ENCODE measurements at places on chromosomes 1 and 21.

DNA sequence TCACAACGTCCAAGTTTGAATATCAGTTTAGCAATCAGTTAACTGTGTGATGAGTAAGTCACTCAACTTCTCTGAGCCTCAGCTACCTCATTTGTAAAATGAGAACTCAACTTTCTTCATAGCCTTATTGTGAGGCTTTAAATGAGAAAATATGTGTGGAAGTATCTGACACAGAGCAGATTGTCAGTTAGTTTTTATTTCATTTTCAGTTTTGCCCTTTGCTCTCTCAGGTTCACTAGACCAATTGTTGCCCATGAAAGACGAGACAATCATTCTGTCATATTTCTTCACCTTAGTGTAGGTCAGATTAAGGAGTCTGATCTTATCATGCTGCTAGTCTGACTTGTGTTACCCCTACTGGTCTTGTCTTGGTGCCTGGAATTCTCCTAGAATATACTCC lies 232.8 kb upstream of the PTBP2 start:
- no peak for DNase-seq

DNA sequence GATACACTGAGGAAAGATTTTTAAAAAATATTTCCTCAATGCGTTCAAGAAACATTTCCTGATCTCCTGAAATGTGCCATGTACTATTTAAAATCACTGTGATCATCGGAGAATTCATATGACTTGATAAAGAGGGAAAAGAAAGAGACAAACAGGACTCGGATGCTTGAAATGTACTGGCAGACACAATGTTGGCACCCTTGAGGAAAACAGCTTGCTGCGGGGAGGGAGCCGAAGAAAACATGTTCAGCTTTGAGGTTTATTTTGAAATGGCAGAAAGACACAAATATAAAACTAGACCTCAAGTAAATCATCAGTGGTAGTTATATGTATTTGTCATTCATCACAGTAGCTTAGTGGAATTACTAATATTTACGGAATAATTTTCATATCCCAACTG lies 100.9 kb upstream of the BRINP3 start:
- DNase-seq, result no peak

DNA sequence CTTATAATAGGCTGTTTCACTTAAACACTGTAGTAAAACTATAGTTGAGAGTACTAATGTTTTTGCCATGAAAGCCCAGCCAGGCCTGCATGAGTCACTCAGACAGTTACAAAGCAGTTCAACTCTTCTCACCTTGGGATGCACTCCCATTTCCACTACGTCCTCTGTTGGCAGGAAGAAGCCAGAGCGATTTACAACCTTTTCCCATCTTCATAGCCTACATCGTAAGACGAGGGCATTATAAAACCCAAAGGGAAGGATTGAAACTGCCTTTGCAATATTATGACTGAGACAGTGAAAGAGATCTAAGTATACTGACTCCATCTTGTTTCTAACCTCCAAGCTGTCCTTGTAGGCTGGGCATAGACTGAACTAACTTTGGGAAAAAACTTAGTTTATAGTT lies 71.8 kb upstream of the CSF1 start:
- no peak for DNase-seq

DNA sequence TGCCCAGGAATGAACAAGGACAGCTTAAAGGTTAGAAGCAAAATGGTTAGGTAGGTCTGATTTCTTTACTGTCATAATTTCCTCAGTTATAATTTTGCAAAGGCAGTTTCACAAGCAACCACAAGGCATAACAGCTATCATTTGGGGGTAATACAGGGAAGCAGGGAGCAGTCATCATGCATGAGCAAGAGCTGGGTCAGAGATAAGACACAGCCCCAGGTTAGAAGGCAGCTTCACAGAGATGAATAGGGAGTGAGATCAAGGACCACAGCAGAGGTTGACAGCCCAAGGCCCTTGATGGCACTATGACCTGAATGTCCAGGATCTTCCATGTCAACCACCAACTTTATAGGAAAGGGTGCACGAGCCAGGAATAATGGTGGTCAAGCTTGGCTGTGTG lies 9.0 kb upstream of the CSRP1 start:
- DNase-seq, result no peak

GRCh38 chr1:25612421-25612820 lies 4.2 kb upstream of the MAN1C1 start:
- DNase-seq, result no peak

DNA sequence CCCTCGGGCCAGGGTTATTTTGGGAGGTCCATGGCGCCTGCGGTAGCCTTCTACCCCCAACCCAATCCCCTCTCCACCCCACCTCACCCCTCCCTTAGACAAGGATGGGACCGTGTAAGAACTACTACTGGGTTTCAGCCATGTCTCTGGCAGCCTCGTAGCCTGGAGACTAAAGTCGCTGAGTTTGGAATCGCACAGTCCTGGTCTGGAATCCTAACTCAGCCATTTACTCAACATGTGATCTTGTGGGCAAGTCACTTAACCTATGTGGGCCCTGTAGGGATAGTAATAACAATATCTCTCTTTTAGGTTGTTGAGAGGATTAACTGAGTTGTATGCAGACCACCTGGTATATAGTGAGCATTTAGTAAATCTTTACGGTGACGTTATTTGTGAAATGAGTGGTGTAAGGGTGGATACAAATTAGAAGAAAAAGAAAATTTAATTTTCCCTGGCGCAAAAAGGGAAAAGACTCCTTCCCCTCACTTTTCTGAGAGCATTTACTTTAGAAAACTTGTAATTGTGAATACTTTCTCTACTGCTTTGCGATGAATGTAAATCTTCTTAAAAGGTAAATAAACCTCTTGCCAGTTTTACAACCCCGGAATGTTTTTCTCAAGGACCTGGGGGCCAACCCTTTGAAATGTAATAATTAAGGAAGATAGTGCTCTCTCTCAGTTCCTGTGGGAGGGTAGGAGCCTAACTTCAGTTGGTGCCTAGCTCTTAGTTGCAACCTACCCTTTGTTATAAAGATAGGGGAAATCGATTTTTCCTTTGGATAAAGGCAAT lies 615 bp upstream of the MRPS15 start:
- DNase-seq, result no peak

- DNase-seq, result no peak
These were observed 104.4 kb upstream of the VANGL1 start for GRCh38 chr1:115537415-115537814.

Measured in activated naive CD4-positive, alpha-beta T cell treated with anti-CD3 and anti-CD28 coated beads, Interleukin-2, amount 10 ng/mL, durations not matched to agents 7 days and 5 days (primary cell).